Fibroblast of villous mesenchyme (primary cell): ENCODE measurements at places on chromosomes 4 and X.

DNA sequence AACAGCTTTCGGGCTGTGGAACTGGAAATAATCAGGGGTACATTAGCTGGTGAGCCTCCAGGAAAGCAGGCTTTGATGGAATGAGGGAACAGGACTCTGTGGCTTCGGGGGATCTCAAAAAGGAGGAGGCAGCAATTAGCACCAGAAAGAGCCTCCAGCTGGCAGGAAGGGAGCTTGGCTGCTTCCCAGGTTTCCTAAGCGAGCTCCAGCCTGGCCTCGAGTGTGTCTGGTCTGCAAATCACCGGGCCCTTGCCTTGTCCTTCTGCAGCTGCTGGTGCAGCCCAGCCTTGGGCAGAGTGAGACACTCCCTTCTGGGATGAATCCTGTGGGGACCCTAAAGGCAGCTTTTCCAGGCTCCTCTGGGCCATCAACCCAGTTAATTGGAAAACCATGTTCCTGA, 10.7 kb upstream of the PDHA1 start:
- no peak for DNase-seq

DNA sequence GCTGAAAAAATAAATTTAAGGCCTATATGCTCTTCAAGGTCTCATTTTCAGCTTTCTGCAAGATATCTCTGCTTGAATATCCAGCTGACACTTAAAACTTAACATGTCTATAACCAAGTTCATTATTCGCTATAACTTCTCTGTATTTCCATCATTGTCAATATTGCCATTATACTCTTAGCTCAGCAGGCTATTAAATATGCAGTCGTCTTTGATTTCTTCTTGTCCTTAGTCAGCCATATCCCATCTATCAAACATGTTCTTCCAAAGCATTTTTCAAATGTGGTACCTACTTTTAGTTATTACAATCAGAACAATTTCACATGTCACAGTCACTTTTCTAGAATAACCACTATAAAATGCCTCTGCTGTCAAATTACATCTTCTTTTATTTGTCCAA, 1364.1 kb downstream of the ARAP2 start:
- no peak for DNase-seq

- no peak for DNase-seq
Observed at GRCh38 chr4:168765726-168766125, 244.3 kb downstream of the CBR4 start.

DNA sequence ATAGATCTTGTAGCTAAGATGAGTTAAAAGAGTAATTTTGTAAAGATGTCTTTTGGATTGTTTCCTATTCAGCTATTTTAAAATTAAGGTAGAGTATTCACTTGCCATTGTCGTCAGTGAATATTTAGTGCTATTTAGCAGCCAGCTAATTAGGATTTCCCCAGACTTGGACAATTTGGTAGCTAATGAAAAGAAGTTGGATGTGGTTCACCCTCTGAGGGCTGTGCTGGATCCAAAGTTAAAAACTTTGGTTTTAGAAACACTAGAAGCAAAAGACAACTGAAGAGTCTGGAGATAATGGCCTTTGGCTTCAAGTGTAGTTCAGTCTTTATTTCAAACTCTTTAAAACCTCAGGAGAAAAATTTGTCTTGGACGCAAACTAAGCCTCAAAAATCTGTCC, 41.3 kb downstream of the ATG4A start:
- no peak for DNase-seq

DNA sequence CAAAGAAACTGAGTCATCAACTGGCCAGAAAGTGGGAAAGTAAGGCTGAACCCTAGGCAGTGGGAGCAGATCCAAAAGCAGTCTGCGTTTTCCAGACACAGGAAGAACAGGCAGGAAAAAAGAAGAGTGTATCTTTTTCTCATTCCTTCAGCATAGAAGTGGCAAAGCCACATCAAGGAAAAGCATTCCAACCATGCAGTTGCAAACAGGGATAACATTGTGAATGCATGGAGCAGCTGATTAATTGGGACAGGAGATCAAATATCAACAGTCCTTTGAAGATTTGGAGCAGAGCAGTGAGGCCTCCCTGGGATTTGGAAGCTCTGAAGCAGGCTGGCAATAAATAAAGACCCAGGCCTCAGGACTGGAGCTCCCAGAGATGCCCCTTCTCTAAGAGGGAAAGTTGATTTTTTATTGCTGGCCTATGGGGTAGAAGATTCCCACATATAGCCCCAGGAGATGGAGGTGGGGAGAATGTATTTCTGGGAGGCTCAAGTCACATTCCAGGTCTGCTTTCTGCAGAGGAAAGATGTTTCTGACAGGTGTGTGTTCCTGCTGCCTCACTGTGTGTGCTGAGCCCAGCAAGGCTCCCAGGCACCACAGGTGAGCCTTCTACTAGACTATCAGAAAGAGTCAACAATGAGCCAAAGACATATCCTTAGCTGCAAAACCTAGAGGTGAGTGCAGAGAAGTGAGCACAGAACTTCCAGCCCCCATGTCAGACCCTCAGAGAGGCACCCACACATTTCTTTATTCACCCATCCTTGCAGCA, 222.5 kb downstream of the RAB28 start:
- DNase-seq: no peak

- DNase-seq: peak; percentile 93
Observed at GRCh38 chr4:99088023-99088449, 552 bp downstream of the ADH5 start.

DNA sequence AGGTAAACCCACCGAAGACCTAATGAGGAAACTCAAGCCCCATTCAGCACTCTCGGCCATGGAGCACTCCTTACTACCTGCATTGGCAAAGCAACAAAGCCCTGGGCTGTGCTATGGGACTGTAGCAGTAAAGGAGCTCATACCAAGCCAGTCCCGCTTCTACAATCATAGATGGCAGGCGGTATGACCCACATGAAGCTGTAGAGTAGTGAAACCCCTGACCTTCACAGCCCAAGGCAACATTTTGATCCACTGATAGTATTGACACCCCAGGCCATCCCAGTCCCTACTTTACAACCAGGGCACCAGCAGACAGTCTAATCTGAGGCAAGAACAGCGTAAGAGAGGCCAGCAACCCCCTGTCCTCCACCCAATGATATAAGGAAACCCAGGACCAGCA, 25.2 kb downstream of the CENPC start:
- no peak for DNase-seq
